ENCODE measurements at places on chromosomes 3 and 15.
A peak's percentile ranks its signal among the peaks of the same experiment; 100 is the strongest.

GRCh38 chr3:184685646-184686045 is 26.2 kb downstream of the MAGEF1 start:
- no peak for DNase-seq

GRCh38 chr3:151553888-151554287 is 93.0 kb upstream of the IGSF10 start:
- peak; percentile 90 for DNase-seq

GRCh38 chr15:83813682-83814081 is 159.8 kb downstream of the ADAMTSL3 start:
- no peak for DNase-seq

DNA sequence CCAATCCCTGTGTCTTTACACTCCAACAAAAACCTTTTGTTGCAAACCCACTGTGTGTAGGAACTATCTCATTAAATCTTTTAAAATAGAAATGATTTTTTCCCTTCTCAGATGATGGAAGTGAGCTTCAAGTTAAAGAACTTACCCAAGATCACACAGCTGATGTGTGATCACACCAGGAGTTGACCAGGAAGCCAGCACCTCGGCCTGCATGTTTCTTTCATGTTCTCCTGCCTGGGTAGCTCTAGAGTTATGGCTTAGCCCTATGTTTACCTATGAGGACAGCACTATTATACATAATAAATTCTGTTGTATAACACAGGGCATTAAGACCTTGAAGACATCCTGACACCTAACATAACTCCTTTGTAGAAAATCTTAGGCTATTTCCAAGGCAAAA is 132.1 kb upstream of the KLHL25 start:
- no peak for DNase-seq

GRCh38 chr3:59878038-59878427 is 828.2 kb upstream of the CFAP20DC start:
- no peak for DNase-seq

- DNase-seq: no peak
These were observed 60.2 kb downstream of the SYNPR start for GRCh38 chr3:63338351-63338750.

- DNase-seq: peak; percentile 65
These were observed 24.3 kb downstream of the TBC1D21 start for GRCh38 chr15:73897441-73898261.

- no peak for DNase-seq
These were observed 291.2 kb upstream of the TBC1D5 start for GRCh38 chr3:18033581-18034108.

DNA sequence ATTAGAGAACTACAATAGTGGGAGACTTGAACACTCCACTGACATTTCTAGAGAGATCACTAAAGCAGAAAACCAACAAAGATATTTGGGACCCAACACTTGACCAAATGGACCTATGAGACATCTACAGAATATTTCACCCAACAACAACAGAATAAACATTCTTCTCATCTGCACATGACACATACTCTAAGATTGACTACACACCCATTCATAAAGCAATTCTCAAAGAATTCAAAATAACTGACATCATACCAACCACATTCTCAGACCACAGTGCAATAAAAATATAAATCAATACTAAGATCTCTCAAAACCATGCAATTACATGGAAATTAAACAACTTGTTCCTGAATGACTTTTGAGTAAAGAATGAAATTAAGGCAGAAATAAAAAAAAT is 473.7 kb downstream of the LPP start:
- DNase-seq: no peak

DNA sequence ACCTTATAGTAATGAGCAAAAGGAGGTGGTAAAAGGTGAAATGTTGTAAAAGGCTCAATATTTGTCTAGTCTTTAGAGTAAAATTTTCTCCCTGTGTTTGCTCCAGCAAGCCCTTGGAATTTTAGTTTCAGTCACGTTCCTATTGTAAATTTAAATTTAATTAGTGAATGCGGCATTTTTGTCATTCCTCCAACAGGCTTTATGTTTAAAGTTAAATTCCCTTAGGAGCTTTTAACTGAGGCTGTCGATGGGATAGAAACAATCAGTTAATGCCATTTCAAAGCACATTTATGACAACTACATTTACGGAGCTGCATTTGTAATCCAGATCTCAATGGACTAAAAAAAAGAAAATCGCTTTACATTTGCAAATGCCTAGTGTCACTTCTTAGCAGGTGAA is 868 bp upstream of the GADL1 start:
- no peak for DNase-seq

- DNase-seq: no peak
These were observed 8.7 kb downstream of the DLG1 start for GRCh38 chr3:197289726-197290125.
